ENCODE measurements at places on chromosomes 2 and 18.

DNA sequence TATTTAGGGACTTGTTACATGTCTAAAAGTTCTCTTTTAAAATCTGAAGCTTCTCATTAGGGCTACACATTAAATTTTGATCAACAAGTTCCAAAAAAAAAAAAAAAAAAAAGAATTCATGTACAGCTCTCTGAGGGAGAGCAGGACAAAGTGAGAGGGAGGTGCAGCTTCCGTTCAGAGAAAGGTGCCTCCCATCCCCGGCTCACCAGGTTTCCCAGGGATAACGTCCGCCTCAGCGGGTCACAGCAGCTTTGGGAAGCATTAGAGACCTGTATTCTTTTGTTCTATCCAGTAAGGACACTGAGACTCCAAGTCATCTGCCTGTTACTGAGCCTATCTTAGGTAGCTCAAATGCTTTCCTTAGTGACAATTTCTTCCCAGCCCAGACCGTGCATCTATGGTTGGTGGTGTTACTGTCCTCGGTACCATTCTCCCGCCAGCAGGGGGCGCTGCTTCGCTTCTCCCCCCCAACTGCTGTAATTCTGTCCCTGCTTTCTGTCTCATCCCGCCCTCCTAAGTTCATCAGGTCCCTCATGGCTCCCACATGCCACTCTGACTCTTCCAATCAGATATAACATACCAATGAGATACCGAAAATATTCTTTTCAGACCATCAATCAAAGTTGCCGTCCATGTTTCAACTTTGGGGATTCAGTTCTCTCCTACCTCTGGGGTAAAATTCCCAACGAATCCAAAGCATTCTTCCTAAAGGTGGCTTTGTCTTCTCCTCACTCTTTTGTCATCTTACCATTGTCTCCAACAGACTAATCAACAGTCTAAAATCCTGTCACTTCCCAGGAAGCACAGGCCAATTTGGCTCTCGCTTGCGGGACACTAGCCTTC is 466.5 kb downstream of the METTL4 start:
- peak; percentile 68 for DNase-seq

DNA sequence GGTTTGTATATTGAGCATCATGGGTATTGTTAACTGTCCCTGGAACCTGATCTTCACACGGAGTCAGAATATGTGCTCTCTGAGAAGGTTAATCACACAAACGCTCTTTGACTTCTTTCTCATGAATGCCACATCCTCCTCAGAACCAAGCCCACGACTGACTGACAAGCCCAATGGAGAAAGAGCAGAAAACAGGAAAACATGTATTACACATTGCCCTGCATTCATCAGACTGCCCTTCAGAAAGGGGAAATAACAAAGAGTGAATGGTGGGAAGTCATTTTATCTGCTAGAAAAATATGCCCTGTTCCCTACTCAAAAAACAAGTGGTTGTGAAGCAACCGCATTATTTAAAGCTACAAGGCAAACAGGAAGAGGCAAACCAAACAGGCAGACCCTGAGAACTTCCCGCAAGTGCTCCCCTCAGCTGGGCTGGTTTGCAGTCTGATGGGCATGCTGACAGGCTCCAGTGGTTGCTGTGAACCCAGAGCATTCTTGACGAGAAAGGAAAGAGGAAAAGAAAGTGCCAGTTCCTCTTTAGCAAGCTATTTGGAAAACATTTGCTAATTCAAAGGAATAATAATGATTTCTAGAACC is 172.9 kb upstream of the SETBP1 start:
- DNase-seq: no peak

GRCh38 chr18:23105581-23106219 is 29.6 kb upstream of the CABLES1 start:
- no peak for DNase-seq

GRCh38 chr18:32258558-32259204 is 68.8 kb downstream of the MEP1B start:
- DNase-seq: no peak

DNA sequence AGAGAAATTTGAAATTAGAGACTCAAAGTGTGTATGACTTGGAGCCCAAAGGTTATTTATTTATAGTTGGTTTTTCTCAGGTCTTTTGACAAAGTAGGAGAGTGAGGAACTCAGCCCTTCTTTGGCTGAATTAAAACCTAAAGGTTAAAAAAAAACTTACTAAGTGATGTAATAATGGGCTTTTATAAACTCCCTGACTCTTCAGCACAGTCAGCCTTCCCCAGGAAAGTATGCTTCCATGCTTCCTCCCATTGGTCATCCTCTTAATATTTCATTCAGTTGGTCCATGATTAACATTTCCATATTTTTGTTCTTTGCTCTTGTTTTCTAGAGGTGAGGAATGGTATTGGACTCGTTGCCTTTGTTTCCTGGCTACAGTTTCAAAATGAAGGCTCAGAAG is 7.2 kb downstream of the ARPC2 start:
- DNase-seq: no peak

DNA sequence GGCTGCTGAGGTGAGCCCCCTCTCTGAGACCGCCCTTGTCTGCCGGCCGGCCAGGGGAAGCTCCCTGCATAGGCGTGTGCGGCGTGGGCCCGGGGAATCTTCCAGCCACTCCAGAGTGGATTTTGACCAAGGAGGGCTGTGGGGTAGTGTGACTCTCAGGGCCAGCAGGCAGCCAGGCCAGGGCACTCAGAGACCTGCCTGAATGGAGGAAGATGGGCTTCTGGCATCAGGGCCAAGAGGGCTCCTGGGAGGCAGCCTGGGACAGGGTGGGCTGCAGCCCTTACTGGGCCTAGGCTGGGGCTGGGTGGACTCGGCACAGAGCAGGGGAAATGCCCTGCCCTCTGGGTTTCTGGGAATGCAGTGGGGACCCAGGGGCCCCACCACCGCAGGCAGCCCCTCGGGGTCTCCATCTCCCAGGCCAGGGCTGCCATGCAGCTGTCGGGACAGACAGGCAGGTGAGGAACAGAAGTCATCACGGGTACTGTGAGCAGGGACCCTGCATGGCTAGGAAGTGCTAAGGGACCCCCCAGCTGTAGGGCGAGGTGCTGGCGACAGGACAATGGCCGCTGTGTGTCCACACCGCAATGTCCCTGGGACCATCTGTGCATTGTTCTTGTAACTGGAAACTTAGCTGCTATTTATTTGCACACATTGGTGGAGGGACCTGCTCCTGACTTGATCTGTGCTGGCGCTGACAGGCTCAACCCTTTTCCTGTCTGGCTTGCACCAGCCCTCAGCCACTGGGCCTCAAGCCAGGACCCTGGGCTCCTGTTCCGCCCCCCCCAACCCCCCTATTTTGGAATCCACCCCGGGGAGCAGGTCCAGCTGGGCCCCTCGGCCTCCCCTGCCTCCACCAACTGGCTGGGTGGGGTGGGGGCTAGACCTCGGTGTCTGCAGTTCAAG is 4.1 kb downstream of the PDCD1 start:
- no peak for DNase-seq

GRCh38 chr18:47888156-47888555 is 42.3 kb downstream of the SMAD2 start:
- DNase-seq: no peak

GRCh38 chr2:217918308-217919024 is 84.3 kb downstream of the TNS1 start:
- DNase-seq: peak; percentile 60

DNA sequence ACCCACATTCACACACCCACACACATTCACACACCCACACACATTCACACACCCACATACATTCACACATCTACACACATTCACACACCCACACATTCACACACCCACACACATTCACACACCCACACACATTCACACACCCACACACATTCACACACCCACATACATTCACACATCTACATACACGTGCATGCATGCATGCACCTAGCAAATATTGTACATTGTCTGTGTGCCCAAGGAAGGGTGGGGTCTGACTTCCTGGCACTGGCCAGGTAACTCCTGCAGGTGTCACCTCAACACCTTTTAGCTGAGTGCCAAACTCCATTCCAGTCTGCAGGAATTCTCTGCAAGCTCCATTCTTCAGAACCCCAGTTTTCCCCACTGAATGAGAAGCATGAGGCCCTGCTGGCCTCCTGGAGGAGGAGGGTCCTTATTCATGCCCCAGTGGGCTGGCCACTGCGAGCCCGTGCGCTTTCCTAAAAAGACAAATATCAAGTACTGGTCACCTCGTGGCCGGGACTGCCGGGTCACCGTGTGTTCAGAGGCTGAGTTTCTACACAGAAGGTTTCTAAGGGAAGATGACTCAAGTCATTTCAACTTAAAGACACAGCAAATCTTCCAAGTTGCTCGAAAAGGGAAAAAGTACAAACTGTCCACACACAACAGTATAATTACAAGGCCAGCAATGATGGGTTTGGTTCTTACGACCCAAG is 131.5 kb downstream of the HDAC4 start:
- no peak for DNase-seq

DNA sequence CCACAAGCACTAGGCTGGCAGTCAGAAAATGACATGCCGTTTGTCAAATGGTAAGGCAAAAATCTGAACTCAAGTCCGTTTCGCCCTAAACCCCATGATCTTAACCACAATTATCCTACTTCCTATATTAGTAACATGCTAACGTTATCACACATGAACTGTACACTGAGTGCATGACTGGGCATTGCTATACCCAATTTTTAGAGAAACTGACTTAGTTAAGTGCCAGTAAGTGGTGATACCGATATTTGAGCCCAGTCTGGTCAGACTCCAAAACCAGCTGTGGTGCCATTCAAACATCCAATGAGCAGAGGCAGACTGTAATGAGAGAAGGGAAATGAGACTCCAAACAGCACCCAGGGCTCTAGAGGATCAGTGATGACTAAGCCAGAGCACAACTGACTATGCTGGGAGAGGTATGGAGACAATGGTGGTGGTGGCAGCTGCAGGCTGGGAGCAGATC is 311.7 kb upstream of the PKDCC start:
- DNase-seq: no peak

GRCh38 chr2:69191634-69192033 is 178.7 kb downstream of the ANTXR1 start:
- no peak for DNase-seq

DNA sequence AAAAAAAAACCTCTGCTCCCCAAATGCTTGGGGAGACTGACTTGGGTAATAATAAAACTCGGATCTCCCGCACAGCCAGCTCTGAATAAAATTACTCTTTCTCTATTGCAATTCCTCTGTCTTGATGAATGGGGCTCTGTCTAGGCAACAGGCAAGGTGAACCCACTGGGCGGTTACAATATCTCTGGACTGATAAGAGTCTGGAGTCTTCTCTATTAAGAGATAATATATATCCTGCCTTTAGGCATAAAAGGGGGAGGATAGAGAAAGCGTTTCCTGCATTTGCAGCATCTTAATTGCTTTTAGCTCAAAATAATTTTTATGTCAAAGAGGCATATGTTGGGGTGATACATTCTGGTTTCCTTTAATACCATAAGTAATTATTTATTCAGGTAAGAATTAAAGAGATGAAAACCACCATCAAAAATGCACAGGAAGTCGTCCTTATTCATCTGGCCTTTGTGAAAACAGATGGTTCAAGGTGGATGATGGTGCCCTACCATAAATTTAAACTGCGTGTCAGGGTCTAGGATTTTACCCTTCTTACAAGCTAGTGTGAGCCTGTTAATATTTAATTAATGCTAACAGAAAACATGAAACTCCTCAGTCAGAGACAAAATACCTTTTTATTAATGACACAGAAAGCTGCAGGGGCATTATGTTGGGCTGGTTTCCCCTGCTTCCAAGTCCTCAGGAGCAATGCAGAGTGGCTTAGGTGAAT is 736.8 kb downstream of the SOCS6 start:
- DNase-seq: no peak

DNA sequence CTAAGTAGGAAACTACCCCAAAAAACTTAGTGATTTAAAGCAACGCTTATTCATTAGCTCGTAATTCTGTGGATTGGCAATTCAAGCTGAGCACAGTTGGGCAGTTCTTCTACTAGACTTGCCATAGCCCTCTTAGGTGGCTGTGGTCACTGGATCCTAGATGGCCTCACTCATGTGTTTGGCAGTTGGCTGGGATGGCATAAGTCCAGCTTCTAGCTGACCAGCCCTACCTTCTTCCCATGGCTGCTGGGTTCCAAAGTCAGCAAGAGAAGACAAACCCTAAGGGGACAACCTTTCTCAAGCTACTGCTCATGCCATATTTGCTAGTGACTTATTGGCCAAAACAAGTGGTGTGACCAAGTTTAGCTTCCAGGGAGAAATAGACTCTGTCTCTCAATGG is 95.3 kb downstream of the COPS8 start:
- no peak for DNase-seq

GRCh38 chr2:218895759-218896500 is 15.3 kb downstream of the WNT10A start:
- no peak for DNase-seq

DNA sequence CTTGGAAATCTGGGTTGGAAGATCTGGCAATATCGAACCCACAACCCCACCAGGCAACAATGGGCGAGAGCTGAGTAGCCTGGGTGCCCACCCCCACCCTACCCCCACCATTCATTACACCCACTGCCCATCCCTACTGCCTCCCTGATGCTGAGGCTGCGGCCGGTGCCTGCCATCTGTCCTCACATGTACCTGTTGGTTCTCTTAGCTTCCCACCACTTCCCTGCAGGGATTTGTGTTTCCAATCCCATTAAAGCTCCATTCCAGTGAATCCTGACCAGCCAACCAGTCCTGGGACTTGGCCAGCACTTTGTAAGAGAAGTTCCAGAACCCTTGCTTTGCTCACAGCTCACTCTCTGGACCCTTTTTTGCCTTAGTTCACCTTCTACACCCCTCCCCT is 163.0 kb upstream of the SH3BP4 start:
- DNase-seq: no peak

DNA sequence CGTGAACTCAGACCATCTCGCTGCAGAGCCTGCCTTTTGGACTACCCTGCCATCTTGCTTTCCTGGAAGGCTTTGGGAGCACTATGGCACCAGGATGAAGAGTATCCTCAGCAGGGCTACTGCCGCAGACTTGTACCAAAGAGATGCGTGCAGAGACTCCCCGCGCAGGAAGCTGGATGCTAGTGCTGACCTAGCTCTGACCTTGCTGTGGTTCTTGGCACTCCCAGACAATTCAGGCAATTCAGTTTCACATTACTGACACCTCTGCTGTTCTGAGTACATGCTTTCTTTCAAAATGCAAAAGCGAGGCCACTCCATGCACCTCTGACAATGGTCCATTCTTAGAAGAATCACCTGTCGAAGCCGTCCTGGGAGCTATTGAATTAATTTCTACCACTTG is 251.5 kb upstream of the MEX3C start:
- no peak for DNase-seq

DNA sequence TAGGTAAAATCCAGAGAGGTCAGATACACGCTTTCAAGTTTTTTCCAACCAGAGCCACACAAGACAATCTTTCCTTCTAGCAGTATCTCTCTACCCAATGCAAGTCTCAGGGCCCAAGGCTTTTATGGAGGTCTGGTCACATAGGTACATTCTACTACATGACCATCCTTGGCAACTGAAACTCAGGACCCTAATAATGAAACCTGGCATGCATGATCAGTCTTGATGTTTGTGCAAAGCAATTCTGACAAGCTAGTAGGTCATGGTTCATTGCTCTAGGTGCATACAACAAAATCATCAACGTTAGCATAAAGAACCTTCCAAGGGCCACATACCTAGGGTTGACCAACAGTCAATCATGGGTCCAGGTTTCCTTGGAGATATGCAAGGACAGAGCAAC is 33.2 kb upstream of the CCDC88A start:
- no peak for DNase-seq

- DNase-seq: no peak
Measured at GRCh38 chr2:121038431-121038830, 246.6 kb downstream of the TFCP2L1 start.

All from WTC11 (cell line).